H9 (cell line): ENCODE measurements at places on chromosomes 2 and 18. TPM values are rescaled to one million over a fixed set of nuclear protein-coding genes. Genes with fewer than 3 reads are reported as not detected.

DNA sequence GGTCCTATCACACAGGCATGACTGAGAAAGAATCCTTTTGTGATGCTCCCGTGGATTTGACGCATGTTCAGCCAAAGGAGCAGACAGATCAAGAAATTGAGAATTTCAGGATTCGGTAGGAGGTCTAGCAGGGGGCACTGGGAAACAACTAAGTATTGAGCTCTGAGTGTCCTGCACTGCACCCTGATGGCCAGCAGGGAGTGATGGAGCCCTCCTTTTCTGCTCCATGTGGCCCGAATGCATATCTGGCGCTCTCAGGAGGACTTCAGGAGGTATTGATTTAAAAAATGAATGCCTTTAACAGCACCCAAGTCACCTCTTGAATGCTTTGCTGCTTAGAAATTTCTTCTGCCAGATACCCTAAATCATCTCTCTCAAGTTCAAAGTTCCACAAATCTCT lies 58.0 kb downstream of the ZNF519 start:
- peak; percentile 72 for DNase-seq
- no peaks in the 10 kb centered on the region for H3K27me3 ChIP-seq
- no peaks in the 10 kb centered on the region for H3K4me1 ChIP-seq
- no peak overlapping the region for H3K4me3 ChIP-seq
- peaks cover 26% of the 10 kb centered on the region for H3K36me3 ChIP-seq
- no peak overlapping the region for H3K27ac ChIP-seq

DNA sequence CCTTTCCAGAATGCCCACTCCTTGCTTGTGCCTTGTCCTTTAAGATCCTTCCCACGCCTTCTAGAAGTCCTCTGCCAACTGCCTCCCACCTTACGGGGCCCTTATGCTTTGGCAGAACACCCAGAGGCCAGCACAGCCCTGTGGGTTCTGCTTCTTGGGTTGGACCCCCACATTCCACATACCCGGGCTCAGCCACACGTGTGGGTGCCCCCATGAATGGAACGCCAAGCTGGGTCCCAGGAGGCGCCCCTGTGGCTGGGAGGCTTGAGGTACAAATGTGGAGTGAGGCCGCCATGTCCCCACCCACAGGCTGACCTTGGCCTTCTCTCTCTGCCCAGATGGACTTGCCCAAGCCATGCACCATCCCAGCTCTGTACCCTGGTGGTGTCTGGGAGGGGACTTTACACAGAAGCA lies 74.2 kb downstream of the STPG4 start:
- H3K4me1 ChIP-seq, result peaks cover 16% of the 10 kb centered on the region; the same call in 1 of the 2 replicates
- H3K27me3 ChIP-seq, result no peaks in the 10 kb centered on the region
- no peak overlapping the region for H3K27ac ChIP-seq
- H3K36me3 ChIP-seq, result no peaks in the 10 kb centered on the region
- DNase-seq, result no peak
- no peak overlapping the region for H3K4me3 ChIP-seq

DNA sequence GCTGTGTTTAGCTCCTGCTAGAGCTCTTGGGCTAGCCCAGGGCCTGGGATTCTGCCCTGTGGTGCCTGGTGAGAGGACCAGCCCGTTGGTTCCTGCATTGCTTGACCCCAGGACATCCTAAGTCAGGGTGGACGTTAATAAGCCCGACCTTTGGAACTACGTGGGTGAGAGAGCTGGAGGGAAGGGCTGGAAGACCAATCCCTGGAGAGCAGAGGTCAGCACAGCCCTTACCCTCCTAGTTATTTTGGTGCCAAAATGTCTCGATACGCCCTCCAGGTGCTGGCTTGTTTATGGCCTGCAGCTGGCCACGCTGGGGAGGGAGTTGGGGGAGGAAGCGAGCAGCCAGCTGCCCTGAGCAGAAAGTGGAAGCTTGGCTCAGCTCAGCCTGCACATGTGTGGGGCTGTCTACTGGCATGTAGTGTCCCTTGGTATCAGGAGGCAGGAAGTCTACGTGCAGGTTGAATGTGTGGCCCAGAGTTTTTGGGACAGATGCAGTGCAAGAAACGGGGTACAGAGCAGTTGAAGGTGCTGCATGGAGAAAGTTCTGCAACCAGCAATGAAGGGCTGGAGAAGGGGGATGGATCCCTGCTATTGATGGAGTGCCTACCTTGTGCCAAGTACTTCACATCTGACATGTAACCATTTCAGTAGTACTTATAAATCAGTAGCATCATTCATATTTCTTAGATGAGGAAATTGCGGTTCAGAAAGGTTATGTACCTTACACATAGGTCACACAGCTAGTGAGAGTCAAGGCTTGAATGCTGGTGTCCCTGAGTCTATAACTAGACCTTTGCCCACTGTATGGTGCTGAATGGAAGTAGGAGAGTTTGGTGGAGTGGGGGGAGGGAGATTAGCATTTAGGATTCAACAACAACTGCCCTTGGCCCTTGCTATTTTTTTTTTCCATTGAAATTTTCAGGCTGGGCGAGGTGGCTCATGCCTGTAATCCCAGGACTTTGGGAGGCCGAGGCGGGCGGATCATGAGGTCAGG lies 5.0 kb upstream of the DGKD start:
- H3K27ac ChIP-seq, result no peak overlapping the region
- no peak for DNase-seq
- no peaks in the 10 kb centered on the region for H3K4me1 ChIP-seq
- H3K36me3 ChIP-seq, result peaks cover 10% of the 10 kb centered on the region; the same call in 1 of the 2 replicates

The L3MBTL4 gene
- 1.9 and 2.0 TPM in 2 replicates for total RNA-seq

GRCh38 chr2:215615803-215616174 lies 179.9 kb upstream of the FN1 start:
- no peak overlapping the region for H3K27ac ChIP-seq
- no peak for DNase-seq
- H3K36me3 ChIP-seq, result peaks cover 10% of the 10 kb centered on the region
- H3K27me3 ChIP-seq, result no peaks in the 10 kb centered on the region
- H3K4me1 ChIP-seq, result peaks cover 2% of the 10 kb centered on the region; the same call in 1 of the 2 replicates

DNA sequence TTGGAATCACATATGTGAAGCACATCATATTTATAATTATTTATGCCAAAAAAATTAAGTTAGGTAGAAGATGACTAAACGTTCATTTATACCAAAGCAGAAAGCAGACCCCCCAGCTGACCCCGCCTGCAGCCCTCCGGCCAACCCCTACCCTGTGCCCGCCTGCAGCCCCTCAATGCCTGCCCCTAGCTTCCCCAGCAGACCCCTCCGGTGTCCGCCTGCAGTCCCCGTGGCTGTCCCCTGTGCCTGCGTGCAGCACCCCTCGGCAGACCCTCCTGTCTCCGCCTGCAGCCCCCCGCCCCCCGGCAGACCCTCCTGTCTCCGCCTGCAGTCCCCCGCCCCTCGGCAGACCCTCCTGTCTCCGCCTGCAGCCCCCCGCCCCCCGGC lies 136.2 kb downstream of the NFATC1 start:
- no peaks in the 10 kb centered on the region for H3K27me3 ChIP-seq
- no peak overlapping the region for H3K4me3 ChIP-seq
- no peaks in the 10 kb centered on the region for H3K4me1 ChIP-seq
- no peaks in the 10 kb centered on the region for H3K36me3 ChIP-seq
- no peak for DNase-seq

GRCh38 chr2:239343946-239344856 lies 56.6 kb downstream of the HDAC4 start:
- no peaks in the 10 kb centered on the region for H3K4me1 ChIP-seq
- no peak overlapping the region for H3K4me3 ChIP-seq
- H3K36me3 ChIP-seq, result peaks cover 19% of the 10 kb centered on the region
- no peak for DNase-seq
- no peaks in the 10 kb centered on the region for H3K27me3 ChIP-seq

The SLC66A2 gene
- 10.3 and 13.0 TPM in 2 replicates for total RNA-seq

GRCh38 chr2:196944570-196944969 lies 18.1 kb upstream of the PGAP1 start:
- DNase-seq, result no peak
- no peak overlapping the region for H3K27ac ChIP-seq
- H3K4me3 ChIP-seq, result no peak overlapping the region
- no peaks in the 10 kb centered on the region for H3K4me1 ChIP-seq
- H3K27me3 ChIP-seq, result no peaks in the 10 kb centered on the region
- no peaks in the 10 kb centered on the region for H3K36me3 ChIP-seq

The TLX2 gene
- total RNA-seq, result 0.20 and 0.26 TPM in 2 replicates

The MYCN gene
- total RNA-seq, result 100.0 and 105 TPM in 2 replicates

The CERKL gene
- 0.22 TPM in 1 of 2 replicates, not detected in the other for total RNA-seq

The USP37 gene
- total RNA-seq, result 34.5 and 34.9 TPM in 2 replicates

DNA sequence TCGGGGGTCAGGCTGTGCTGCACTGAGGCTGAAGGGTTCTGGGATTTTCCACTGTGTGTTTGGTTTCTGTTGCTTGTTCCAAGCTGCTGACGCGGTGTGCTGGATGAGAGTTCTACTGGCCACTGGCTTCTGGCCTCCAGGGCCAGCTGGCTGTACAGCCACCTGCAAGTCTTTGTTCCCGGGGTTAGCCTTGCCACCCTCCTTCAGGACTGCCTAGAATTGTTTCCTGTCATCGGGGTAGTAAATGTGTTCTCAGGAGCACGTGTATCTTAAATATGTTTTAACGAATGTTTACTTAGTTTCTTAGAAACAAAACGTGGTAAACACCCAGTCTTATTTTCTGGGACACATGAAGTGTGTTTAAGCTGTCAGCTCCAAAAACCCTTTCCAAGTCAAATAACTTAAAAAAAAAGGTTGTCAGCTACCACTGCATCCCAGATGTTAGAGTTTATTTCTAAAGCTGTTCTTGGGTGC lies 231.2 kb downstream of the AGAP1 start:
- H3K27me3 ChIP-seq, result no peaks in the 10 kb centered on the region
- peaks cover 27% of the 10 kb centered on the region for H3K36me3 ChIP-seq
- H3K4me3 ChIP-seq, result no peak overlapping the region

DNA sequence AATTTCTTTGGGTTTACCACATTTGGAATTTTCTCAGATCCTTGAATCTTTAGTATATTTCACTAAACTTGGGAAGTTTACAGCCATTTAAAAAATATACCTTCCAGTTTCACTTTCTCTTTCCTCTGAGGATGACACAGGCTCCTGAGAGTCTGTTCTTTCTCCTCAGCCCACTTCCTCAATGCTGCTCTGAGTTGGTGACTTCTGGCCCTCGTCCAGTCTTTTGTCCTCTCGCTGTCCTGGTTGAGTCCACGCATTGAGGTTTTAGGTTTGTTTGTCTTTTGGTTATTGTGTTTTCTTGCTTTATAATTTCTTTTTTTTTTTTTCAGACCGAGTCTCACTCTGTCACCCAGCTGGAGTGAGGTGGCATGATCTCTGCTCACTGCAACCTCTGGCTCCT lies 40.7 kb upstream of the GALR1 start:
- no peaks in the 10 kb centered on the region for H3K36me3 ChIP-seq
- no peak overlapping the region for H3K27ac ChIP-seq
- DNase-seq, result no peak
- H3K4me3 ChIP-seq, result no peak overlapping the region

GRCh38 chr2:109238580-109238979 lies 109.6 kb downstream of the SH3RF3 start:
- DNase-seq, result no peak
- H3K4me3 ChIP-seq, result no peak overlapping the region
- H3K36me3 ChIP-seq, result no peaks in the 10 kb centered on the region; the same call in 2 of the 3 replicates
- no peak overlapping the region for H3K27ac ChIP-seq
- H3K4me1 ChIP-seq, result no peaks in the 10 kb centered on the region; the same call in 1 of the 2 replicates

DNA sequence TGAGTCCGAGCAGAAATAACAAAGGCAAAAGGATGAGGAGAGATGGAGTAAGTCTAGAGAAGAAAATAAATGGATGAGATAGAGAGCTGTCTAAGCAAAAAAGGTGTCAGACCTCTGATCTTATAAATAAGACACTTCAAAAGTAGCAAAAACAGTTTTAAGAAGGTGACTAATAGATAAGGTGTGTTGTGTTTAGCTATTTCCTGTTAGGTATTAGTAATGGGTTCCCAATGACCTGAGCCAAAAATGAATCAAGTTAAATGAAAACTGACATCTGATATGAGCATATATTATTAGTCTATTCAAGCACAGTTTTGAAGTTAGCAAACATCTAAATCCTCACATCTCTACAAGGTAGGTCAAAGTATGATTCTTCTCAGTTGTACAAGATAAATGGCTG lies 10.6 kb downstream of the SUPT7L start:
- no peaks in the 10 kb centered on the region for H3K27me3 ChIP-seq
- H3K4me3 ChIP-seq, result no peak overlapping the region
- H3K4me1 ChIP-seq, result no peaks in the 10 kb centered on the region
- H3K27ac ChIP-seq, result no peak overlapping the region
- H3K36me3 ChIP-seq, result peaks cover 73% of the 10 kb centered on the region

The REEP1 gene
- total RNA-seq, result 0.66 and 1.3 TPM in 2 replicates

DNA sequence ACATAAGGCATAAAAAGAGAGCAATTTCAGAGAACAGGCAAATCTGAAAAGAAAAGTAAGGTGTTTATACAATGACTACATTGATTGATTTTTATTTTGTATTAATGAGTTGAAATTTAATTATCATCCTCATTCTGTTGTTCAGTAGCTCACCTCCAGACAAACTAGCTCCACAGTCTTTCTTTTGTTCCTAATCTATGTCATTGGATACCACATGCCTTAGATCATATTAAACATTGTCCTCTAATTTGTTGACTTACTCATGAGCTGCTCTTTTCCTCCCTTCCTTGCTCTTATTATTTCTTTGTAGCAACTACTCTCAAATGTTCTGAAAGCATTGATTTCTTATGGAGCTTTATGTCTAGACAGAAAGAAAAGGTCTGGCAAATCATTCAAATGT lies 185.5 kb upstream of the ZSWIM2 start:
- H3K27me3 ChIP-seq, result no peaks in the 10 kb centered on the region
- no peak for DNase-seq
- no peak overlapping the region for H3K4me3 ChIP-seq
- H3K27ac ChIP-seq, result no peak overlapping the region
- H3K4me1 ChIP-seq, result no peaks in the 10 kb centered on the region

The NT5DC4 gene
- not detected in 2 replicates for total RNA-seq

The LIMS4 gene
- total RNA-seq, result 0.55 and 0.70 TPM in 2 replicates

DNA sequence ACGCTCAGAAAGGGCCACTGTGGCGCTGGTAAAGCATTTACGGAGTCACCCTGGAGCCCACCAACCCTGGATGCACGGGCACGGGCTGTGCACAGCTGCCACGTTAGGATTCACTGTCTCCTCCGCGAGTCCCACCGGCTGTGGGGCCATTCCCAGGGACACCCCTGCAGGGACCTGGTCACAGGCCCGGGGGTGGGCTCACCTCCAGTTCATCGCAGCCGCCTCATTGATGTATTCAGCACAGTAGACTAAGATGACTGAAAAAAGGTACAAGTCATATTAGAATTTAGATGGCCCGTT lies 4.7 kb downstream of the TMEM18 start:
- no peaks in the 10 kb centered on the region for H3K27me3 ChIP-seq
- H3K4me1 ChIP-seq, result no peaks in the 10 kb centered on the region

- no peak overlapping the region for H3K27ac ChIP-seq
- no peaks in the 10 kb centered on the region for H3K4me1 ChIP-seq
- no peak for DNase-seq
- H3K36me3 ChIP-seq, result no peaks in the 10 kb centered on the region
Measured at GRCh38 chr18:77206676-77207374, 42.8 kb upstream of the GALR1 start.

DNA sequence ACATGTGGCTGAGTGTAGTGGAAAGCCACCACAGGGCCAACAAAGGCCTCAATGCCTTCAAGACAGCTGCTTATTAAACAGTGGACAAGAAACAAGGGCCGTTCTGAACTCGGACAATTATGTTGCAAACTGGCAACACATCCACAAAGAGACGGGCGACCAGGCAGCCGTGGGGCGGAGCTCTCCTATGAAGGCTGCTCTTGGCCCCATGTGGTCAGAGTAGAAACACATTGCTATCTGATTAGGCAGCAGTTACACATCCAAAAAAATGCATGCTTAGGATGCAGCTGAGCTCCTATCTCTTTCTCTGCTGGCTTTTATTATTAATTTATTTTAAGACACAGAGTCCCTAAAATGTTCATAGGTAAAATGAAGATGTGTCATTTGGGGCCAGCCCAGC lies 163.4 kb downstream of the TMEM163 start:
- H3K4me3 ChIP-seq, result no peak overlapping the region
- no peak overlapping the region for H3K27ac ChIP-seq
- H3K36me3 ChIP-seq, result no peaks in the 10 kb centered on the region
- H3K4me1 ChIP-seq, result no peaks in the 10 kb centered on the region
- no peaks in the 10 kb centered on the region for H3K27me3 ChIP-seq

GRCh38 chr2:10372203-10372861 lies 69.6 kb downstream of the HPCAL1 start:
- H3K36me3 ChIP-seq, result no peaks in the 10 kb centered on the region
- no peak for DNase-seq
- no peak overlapping the region for H3K27ac ChIP-seq
- no peak overlapping the region for H3K4me3 ChIP-seq
